ENCODE measurements at places on chromosomes 5 and 9. TPM values are rescaled to one million over a fixed set of nuclear protein-coding genes. Genes with fewer than 3 reads are reported as not detected.
A peak's percentile ranks its signal among the peaks of the same experiment; 100 is the strongest.

The TLX3 gene
- not detected for total RNA-seq

The TMEM203 gene
- total RNA-seq, result 20.8 TPM

The TOR1A gene
- total RNA-seq, result 34.4 TPM

- no peak overlapping the region for H3K27ac ChIP-seq
- no peak overlapping the region for H3K4me3 ChIP-seq
- no peaks in the 10 kb centered on the region for H3K36me3 ChIP-seq
- H3K27me3 ChIP-seq, result no peaks in the 10 kb centered on the region
- no peak for DNase-seq
- no peaks in the 10 kb centered on the region for H3K4me1 ChIP-seq
These were observed 49.3 kb downstream of the CTNND2 start for GRCh38 chr5:11854936-11855335.

DNA sequence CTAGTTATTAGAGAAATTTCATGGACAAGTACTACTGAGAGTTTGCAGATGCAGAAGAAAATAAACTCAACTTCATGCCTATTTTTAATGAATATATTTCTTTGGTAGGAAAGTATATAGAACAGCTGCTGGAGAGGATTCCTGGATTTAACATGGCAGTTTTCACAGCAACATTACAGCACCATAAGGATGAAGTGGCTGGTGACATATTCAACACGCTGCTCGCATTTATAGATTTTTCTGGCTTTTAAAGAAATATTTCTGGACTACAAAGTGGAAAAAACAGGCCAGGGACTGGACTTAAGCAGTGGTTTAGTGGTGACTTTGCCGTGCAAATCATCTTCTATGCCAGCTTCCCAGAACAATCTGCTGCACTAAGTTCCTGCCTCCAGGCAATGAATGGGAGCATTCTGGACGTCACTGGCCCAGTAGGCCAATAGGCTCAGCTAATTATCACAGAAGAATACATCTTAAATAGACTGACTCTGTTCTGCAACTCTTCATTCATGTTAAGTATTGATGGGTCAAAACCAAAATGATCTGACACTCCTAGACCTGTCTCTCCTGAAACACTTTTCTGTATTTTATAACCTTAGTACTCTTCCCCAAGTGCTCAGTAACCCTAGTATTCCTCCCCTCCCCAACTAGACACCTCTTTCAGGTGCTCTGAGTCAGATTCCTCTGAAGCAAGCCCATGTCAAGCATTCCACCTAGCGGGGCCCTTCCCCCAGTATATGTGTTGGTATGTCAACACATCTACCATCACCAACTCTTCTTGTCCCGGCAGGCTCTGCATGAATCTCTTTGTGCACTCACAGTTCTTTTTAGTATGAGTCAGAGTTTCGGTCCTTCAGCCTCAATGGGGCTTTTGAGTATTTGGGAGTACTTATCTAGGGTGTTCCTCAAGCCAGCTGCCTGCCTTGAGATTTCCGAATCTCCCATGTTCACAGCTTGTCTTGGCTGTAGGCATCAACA is 625.5 kb downstream of the CHSY3 start:
- no peaks in the 10 kb centered on the region for H3K27me3 ChIP-seq
- H3K27ac ChIP-seq, result no peak overlapping the region
- DNase-seq, result no peak
- H3K4me1 ChIP-seq, result no peaks in the 10 kb centered on the region
- H3K36me3 ChIP-seq, result no peaks in the 10 kb centered on the region
- no peak overlapping the region for H3K4me3 ChIP-seq

DNA sequence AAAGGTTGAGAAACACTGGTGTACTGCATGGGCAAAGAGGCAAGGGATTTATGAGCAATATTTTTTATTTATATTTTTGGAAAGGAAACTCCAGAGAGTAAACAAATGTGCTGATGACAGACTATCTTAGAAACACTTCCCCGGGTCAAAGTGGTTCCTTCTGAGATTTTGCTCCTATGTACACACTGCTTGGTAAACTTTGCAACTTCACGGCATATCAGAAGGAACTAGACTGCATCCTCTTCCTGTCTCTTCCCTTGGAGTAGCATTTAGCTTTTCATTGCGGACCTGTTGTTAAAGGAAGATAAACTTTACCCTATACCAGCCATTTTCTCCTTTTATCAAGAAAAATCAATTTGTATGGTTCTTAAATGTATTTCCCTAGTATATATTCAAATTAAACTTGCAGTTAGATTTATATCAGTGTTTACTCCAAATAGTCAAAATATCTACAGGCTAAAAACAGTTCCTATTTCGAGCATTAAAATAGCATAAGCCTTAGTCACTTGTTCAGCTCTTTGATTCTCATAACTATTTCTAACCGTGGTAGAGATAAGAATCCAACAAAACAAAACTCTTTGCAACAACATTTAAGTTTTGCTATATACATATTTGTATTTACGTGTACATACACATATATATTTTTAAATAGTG is 48.0 kb upstream of the LRRC19 start:
- H3K4me3 ChIP-seq, result no peak overlapping the region
- peak; percentile 34 for DNase-seq
- H3K27me3 ChIP-seq, result no peaks in the 10 kb centered on the region
- peaks cover 3% of the 10 kb centered on the region for H3K4me1 ChIP-seq

GRCh38 chr5:173671121-173671949 is 54.9 kb upstream of the BOD1 start:
- no peaks in the 10 kb centered on the region for H3K4me1 ChIP-seq
- no peak overlapping the region for H3K4me3 ChIP-seq
- H3K36me3 ChIP-seq, result no peaks in the 10 kb centered on the region
- H3K27ac ChIP-seq, result no peak overlapping the region

GRCh38 chr9:114677418-114677817 is 4.6 kb downstream of the TEX48 start:
- H3K27me3 ChIP-seq, result no peaks in the 10 kb centered on the region
- peaks cover 12% of the 10 kb centered on the region for H3K4me1 ChIP-seq
- DNase-seq, result peak; percentile 100
- no peak overlapping the region for H3K4me3 ChIP-seq

DNA sequence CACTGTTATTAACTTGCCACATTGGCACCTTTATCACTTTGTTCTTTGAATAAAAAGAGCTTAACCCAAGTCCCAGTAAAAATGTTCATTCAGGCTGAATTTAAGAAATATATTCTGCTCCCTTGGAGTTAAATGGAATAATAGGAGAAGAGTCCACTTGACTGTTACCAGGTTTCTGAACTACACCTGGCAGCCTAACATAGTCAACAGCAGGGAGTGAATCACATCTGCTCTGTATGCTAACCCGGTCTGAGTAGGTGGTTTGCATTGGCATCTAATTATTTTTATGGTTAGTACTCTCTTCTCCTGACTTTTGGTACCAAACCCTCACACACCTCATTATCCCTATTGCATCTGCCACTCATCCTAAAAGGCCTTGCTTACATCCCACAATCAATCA is 86.7 kb downstream of the STK32A start:
- no peaks in the 10 kb centered on the region for H3K27me3 ChIP-seq
- no peak for DNase-seq
- no peaks in the 10 kb centered on the region for H3K36me3 ChIP-seq
- H3K27ac ChIP-seq, result no peak overlapping the region
- no peak overlapping the region for H3K4me3 ChIP-seq

DNA sequence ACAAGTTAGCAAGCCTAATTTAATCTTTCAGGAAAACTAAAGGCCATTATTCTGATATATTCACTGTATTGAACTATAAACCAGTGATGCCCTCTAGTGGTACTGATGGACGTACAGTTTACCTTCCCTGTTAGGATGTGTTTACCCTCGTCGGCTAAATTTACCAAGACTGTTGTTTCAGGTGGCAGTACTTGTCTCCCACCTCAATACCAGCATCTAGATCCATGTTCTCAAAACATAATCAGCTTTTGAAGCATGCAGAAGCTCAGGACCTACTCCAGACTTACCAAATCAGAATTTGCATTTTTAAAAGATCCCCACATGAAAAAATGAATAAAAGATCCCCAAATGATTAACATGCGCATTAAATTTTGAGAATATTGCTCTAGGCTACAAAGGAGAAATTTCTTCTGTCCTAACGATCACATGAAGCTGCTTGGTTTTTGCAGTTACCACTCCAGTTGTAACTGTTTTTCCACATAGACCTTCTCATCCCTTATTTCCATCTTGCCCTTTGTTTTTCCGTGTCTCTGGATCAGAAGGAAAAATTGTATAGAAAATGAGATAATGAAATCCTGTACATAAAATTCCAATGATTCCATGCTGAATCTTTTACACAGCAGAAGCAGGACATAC is 3.2 kb upstream of the BAAT start:
- DNase-seq, result peak; percentile 46
- no peaks in the 10 kb centered on the region for H3K4me1 ChIP-seq
- no peaks in the 10 kb centered on the region for H3K27me3 ChIP-seq

DNA sequence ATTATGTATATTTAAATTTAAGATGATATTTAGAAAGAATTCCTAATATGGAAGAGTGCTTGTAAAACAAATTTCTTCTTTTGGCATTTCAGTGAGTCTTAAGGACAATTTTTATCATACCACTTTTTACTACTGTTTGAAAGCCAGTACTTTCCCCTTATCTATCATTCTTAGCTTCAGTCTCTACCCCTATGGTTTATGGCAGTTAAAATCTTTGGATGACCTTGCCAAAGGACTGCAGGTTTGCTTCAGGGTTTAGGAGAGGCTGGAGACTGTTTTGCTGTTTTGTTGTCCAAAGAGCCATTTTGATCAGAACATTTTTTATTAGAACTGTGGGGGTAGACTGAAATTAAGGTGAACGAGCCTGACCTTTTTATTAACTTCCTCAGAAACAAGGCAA is 30.8 kb downstream of the SLC38A9 start:
- H3K4me3 ChIP-seq, result no peak overlapping the region
- H3K27ac ChIP-seq, result no peak overlapping the region
- H3K36me3 ChIP-seq, result no peaks in the 10 kb centered on the region
- DNase-seq, result no peak
- H3K27me3 ChIP-seq, result no peaks in the 10 kb centered on the region

- no peak overlapping the region for H3K4me3 ChIP-seq
- H3K4me1 ChIP-seq, result no peaks in the 10 kb centered on the region
- no peaks in the 10 kb centered on the region for H3K36me3 ChIP-seq
- no peak for DNase-seq
These were observed 16.9 kb upstream of the ZNF782 start for GRCh38 chr9:96871176-96871575.

DNA sequence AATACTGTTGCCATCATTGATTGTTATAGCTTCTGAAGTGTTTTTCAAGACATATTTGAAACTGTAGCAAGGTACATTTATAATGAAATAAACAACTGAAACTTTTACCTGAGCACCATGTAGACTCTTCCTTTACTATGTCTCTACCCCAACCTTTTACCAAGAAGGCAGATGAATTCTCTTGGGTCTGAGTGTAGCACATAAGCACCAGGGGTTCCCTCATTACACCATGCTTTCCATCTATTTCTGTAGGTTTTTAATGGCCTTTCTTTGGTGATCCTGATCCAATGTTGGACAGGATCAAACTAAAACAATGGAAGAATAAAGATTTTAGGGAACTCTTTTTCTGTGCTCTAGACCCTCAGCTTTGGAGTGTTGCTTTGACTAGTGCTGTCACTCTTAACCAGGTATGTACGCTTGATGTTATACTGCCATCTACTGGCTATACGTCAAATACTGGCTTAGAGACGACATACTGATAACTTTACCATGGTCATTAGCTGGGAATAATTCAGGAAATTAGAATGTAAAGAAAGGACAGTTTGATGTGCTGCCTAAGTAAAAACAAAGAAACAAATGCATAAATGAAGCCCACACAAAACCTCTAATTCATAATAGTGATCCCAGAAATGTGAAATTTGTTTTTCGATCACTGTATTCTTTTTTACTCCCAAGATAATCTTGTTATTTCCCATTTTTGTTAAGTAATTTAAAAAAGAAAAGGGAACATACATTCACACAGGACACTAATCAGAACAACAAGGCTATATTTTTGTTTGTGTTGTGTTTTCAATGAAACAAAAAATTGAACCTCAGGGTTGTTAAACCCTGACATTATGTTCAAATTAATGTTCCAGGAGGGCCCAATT is 30.7 kb downstream of the IFNW1 start:
- H3K4me3 ChIP-seq, result no peak overlapping the region
- DNase-seq, result peak; percentile 82
- H3K27me3 ChIP-seq, result no peaks in the 10 kb centered on the region

GRCh38 chr5:100706776-100707175 is 171.6 kb downstream of the FAM174A start:
- no peak overlapping the region for H3K27ac ChIP-seq
- H3K4me1 ChIP-seq, result no peaks in the 10 kb centered on the region
- no peak overlapping the region for H3K4me3 ChIP-seq
- no peaks in the 10 kb centered on the region for H3K27me3 ChIP-seq

Measured in IMR-90 (cell line).